Sciatic nerve (tissue), 2 donors: ENCODE measurements at places on chromosomes 1 and 21.

DNA sequence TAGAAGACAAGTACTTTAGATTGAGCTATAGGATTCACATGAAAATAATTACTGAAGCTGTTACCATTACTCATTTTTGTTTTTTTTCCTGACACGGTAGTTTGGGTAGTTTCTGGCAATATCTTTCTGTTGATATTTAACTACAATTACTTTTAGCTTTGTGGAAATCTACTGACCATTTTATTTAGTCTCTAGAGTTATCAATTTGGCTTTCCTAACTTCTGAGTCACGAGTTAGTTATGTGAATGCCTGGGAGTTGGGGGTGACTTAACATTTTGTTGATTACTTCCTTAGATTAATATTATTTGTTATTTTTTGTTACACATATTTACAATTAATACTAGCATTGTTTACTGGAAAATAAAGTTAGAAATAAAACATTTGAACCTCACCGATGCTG, 160.6 kb downstream of the HMCN1 start:
- no peak for DNase-seq

GRCh38 chr1:53699981-53700380, 39.0 kb downstream of the GLIS1 start:
- DNase-seq = no peak

- peak; percentile 91 for DNase-seq
Measured at GRCh38 chr1:243850202-243850451, at the start of gene AKT3. TSS of gene AKT3 (minus strand) at chr1:243850243. CDS start at chr1:243843170, 7,073 bp downstream.

GRCh38 chr1:96400089-96400488, 321.5 kb upstream of the PTBP2 start:
- no peak for DNase-seq

DNA sequence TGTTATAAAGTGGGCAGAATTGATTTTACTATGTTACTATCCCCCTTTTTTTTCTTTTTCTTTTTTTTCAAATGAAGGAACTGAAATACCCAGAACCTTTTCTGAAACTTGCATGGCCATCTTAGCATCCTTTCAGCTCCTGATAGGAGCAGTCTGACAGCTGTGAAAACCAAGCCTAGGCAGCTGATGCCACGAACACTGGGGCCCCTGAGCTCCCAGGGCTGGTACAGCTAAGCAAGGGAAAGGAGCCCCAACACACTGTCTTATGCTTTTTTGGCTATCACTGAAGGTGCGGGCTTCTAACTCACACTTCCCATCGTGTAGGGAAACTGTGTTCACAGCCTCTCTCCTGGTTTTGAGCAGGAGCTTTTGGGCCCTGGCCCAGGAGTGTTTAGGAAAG, 23.0 kb upstream of the CAMK1G start:
- no peak for DNase-seq

DNA sequence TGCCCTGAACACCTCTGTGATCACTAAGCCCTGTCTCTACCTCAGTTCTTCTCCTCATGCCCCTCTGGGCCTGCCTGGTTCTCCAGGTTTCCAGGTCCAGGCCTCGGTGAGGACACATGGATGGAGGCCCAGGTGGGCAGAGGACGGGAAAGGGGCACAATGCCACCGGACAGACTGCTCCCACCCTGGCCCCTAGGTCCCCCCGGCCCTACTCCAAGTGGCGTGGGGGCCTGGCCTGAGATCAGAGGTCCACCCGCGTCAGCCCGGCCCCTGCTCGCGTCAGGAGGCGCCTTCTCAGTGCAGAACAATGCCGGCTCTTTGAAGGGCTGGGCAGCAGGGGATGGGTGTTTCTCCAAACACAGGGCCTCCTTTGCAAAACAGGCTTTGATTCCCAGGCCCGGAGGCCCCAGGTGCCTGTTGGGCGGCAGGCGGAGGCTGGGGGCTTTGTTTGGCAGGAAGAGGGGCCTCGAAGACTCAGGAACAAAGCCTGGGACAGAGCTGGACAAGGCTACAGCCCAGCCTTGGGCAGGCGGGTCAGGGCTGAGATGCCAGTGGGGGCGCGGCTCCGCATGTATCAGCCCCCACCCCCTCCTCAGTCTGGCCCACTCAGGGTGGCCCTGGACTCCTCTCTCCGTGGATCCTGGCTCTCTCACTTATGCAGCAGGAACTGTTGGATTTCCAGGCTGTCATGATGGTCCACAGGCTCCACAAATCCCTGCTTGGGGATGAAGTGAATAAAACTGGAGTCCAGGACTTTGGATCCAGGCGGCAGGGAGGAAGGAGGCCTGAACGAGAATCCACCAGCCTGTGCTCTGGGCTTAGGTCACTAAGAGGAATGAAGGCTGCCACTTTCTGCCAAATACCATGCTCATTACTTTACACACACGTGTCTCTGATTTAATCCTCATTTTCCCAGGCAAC, 77.4 kb upstream of the SLC2A1 start:
- DNase-seq = no peak

DNA sequence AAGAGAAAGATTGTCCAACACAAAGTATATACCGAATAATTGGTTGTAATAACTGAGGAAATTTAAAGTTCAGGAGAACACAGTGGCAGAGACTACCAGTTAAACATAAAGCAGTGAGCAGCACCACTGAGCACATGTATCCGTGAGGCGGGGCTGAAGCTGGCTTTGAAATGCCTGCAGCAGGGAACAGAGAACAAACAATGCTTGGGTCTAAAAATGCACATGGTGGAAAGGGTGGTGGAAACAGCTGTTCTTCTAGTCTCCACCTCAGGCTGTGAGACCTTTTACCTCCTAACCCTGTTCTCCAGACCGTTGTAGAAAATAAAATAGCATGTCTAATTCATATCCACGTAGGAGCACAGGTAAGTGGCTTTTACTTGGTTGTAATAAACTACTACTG, 7.7 kb upstream of the GNG4 start:
- DNase-seq = no peak

DNA sequence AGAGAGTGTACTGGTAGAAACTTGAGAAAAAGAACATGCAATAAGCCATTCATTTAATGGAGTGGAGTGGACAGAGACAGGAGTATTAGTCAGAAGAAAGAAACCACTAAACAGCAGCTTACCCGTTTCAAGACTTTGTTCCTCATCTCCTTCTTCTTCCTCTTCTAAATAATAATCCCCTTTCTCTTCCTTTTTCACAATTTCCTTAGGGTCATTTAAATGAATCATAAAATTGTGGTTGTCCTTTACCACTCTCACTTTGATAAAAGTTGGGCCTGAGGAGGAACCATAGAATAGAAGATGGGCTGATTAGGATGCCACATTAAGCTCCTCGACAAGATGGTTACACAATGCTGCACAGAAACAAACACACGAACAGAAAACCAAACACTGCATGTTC, 109.6 kb downstream of the WDR3 start:
- DNase-seq = no peak

- DNase-seq = no peak
Measured at GRCh38 chr1:94629259-94630181, 88.0 kb upstream of the F3 start.

- peak; percentile 95 for DNase-seq
Measured at GRCh38 chr1:3312898-3313575, 141.4 kb upstream of the ARHGEF16 start.

DNA sequence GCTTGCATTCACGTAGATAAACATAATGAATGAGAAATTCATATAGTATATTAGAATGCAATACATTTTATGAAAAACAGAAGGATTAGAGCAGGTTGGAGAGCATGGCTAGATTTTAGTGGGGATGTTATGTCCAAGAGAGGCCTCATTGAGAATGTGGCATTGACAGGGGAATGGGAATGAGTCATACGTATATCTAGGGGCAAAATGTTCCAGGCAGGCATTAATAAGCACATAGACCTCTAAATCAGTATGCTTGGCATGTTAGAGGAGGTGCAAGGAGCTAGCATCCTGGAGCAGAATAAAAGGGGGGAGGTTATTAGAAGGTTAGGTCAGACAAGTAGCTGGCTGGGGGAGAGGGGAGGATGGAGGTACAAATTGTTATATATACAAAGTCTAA, 93.0 kb downstream of the USH2A start:
- no peak for DNase-seq

DNA sequence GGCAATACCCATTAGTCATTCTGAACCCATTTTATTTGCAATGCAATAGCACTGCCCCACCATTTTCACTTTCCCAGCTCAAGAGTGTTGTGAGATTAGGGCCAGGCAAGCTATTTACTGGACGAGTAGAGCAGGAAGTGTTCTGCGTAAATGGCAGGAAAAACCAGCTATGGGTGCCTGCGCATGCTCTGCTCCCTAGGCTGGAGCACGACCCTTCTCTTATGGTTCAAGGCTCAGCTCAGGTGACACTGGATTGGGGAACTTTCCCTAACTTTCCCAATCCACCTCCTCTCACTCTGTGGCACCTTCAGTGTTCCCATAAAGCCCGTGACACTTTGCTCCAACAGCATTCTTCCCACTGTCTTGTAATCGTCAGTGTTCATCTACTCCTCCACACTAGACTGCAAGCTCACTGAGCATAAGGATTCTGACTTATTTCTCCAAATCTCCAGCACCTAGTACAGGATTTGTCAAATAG, 3.6 kb upstream of the MAN1A2 start:
- no peak for DNase-seq

- peak; percentile 58 for DNase-seq
Measured at GRCh38 chr1:29195881-29196291, 14.2 kb upstream of the SRSF4 start.

GRCh38 chr1:64392109-64392508, 77.8 kb upstream of the CACHD1 start:
- no peak for DNase-seq

DNA sequence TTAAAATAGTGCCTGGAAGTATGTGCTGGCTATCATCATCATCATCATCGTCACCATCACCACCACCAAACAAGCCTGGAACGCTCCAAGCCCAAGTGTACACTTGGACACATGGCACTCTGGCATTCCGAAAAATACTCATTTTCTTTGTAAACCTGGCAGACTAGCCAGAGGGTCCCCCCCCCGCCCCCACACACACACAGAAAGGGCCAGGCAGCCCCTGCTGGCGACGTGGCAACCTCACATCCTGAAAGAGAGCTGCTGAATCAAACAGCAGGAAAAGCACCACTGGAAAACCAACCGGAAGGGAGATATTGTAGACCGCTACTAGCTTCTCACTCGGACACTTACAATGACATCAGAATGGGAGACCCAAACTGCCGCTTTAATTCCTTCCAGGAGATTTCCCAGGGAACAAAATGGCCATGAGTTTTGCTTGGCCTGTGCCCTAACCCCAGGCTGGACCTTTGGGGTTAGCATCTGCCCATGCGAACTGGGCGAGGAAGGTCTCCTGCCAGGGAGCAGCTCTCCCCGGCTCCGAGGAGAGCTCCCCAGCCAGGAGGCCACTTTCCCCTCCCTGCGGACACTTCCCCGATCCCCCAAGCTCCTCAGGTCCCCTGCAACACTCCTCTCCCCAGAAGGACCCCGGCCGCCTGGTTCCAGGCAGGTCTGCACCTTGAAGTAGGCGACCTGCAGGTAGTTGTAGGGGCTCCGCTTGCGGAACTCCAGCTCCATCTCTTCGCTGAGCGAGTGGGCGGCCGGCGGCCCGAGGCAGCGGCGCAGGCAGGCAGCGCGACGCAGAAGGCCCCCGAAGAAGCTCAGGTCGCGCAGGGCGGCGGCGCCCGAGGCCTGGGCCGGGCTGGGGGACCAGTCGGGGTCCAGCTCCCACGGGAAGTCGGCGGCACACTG, 742 bp downstream of the P3H1 start:
- DNase-seq = no peak

GRCh38 chr1:159942632-159943277, 2.7 kb downstream of the IGSF9 start:
- no peak for DNase-seq

DNA sequence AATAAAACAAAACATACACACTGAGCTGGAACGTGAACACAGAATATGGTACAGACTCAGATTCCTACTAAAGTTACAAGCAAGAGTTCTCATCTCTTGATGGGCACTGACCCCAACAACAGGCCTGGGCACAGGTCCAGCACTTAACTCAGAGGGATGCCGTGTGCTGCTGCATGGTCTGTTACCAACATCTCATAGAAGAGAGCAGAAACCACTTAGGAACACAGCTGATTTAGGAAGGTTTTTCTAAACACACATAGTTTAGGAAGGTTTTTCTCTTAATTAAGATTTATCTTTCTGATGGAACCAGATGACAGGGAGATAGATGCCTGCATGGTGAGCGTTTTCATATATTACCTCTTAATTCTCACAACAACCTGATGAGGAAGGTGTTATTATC, 1.5 kb downstream of the GCLM start:
- no peak for DNase-seq

- DNase-seq = no peak
Measured at GRCh38 chr1:13702425-13703127, 2.6 kb downstream of the PRDM2 start.

- no peak for DNase-seq
Measured at GRCh38 chr1:206041640-206042039, 11.3 kb upstream of the RHEX start.

- DNase-seq = no peak
Measured at GRCh38 chr1:226983992-226984364, 43.9 kb downstream of the COQ8A start.

GRCh38 chr1:193437785-193438184, 251.4 kb upstream of the B3GALT2 start:
- DNase-seq = no peak

GRCh38 chr21:38567335-38567969, 69.2 kb upstream of the ERG start:
- DNase-seq = no peak

DNA sequence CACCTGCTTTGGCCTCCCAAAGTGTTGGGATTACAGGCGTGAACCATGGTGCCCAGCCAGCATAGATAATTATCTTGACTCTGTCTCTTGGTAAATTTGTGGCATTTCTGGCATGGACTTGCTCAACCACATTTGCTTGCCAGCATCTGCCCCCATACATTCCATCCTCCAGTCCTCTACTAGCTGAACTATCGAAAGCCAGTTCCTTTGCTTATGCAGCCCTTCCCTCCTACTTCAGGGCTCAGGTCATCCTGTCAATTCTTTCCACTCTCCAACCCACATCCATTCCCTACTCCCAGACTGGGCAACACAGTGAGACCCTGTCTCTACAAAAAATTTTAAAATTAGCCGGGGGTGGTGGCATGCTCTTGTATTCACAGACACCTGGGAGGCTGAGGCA, 13.0 kb upstream of the UQCRHL start:
- no peak for DNase-seq

DNA sequence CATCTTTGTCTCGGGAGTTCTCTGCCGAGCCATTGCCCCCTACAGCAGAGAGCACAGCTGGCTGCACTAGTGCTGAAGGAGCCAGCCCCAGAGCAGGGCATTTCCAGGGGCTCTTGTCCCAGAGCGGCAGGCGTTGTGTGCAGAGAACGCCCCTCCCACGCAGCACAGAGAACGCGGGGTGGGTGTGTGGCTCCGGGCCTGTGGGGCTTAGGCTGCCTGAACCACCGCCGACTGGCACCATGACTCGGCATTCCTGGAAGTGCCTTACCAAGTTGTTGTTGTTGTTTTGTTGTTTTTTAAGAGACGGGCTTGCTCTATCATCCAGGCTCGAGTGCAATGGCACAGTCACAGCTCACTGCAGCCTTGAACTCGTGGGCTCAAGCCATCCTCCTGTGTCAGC, 15.8 kb upstream of the DIP2A start:
- no peak for DNase-seq

DNA sequence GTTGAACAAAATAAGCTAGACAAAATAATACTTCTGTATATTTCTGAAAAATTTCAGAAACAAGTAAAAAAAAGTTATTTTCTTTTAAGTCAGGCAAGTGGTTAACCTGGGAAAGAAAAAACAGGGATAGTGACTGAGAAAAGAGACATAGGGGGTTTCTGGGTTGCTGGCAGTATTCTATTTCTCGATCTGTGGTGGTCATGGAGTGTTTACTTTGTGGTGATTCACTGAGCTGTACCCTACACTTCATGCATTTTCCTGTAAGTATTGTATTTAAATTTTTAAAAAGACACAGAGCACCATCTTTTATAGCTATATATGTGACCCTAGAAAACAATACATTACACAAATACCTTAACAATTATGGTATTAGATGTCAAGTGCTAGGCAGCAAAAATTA, 58.2 kb downstream of the ZNF644 start:
- DNase-seq = no peak
